ENCODE measurements at places on chromosomes 12 and 14.

GRCh38 chr12:22082190-22082701 is 36.2 kb downstream of the CMAS start:
- DNase-seq: no peak

DNA sequence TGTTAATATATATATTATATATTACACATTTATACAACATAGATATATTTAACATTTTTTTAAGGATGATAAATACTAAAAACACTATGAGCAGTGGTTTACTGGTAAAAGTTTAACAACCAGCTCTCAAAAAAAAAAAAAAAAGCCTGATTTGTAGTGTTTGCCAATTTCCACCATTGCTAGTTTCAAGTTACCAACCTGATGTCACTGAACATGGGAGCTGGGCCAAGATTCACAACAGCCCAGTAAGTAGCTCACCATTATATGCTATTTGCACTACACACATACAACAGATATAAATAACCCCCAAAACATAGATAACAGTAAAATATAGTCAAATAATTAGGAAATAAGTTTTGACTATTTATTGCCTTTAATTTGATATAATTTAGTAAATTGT is 28.9 kb upstream of the TMX1 start:
- DNase-seq: peak; percentile 20

GRCh38 chr14:99522457-99522891 is 41.3 kb downstream of the CCNK start:
- no peak for DNase-seq

GRCh38 chr14:89457007-89457406 is 40.0 kb upstream of the FOXN3 start:
- no peak for DNase-seq

Measured in stromal cell of bone marrow (primary cell).